Naive thymus-derived CD8-positive, alpha-beta T cell (primary cell): ENCODE measurements at places on chromosomes 12 and 14.

- no peak for DNase-seq
Measured at GRCh38 chr12:68970951-68971350, 38.0 kb upstream of the CPM start.

DNA sequence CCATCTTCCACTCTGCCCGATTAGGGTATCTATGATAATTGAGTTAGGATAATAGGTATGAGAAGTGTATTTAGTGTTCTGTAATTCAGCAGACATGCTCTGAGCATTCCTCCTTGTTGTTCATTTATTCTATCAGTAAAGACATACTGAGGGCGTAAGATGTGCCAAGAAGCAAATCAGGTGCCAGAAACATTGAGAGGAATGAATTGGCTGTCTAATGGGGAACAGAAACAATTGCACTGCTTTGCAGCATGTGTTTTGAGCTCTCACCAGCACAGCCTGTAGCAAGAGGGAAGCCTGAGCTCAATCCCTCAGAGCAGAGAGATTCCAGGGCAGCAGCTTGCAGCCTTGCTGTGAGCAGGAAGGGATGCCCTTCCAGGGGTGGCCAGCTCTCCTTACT is 589.3 kb downstream of the BCL11B start:
- DNase-seq: no peak

DNA sequence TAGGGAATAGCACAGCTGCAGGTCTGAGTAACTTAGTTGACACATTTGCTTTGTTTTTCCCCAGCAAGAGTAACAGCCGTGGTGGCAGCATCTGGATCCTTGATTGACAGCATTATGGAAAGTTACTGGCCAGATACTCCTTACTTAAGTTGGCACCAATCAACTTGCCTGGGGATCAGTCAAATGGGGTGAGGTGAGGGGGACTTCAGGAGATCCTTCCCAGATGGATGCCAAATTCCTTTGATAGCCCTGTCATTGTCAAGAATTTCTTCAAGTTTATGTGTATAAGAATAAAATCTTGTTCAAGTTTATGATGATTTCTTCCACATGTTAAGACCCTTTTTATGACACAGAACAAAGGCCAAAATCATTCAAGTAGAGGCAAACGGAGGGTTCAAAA is 618.4 kb downstream of the SLC6A15 start:
- no peak for DNase-seq

DNA sequence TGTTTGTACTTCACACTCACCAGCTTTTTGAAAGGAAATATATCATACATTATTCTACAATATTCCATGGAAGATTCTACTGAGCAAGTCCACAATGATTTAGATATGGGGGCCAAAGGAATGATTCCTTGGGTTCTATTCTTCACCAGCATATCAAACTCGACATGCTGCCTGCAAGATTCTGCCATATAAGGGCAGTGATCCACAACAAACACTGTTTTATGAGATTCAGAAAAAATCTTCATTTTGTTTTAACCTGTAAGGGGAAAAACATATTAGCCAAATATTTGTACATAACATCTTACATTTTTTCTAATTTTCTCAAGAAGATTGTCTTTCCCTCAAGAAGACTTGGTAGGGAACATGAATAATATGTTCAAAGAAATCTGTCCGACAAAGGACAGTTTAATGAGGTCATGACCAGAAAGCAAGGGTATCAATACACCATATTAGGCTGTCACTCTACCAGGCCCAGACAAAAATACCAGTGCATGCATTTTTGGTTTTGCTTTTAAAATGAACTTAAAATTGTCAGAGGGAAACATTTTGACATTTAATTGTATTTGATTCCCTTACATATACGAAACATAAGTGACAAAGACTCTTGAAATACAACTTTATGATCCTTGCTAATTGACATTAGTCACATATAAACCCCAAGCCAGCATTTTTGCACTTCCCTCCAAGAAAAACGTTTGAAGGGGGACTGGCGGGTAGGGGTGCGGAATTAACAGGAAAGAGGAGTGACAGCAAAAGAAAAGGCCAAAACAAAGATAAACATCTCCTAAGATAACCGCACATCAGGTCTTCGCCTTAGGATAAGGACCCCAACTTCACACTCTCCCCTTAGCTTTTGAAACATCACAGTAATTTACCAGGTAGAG is 980 bp downstream of the INTS13 start:
- DNase-seq: no peak

DNA sequence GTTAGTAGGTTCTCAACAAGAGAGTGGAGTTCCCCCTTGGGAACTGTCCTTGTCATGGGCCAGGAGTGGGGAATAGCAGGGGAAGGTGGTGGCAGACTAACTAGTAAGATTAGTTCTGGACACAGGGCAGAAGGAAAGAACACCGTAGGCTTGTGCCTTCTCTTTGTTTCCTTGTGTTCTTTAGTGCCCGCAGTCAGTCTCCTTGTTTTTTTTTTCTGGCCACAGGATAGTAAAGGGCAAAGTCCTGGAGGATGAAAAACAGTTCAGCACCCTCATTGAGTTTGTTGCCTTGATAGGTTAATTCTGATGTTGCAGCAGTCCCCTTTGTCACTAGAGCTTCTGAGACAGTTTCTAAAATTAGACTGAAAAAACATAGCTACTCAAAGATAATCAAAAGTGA is 8.4 kb downstream of the PEX5 start:
- no peak for DNase-seq

DNA sequence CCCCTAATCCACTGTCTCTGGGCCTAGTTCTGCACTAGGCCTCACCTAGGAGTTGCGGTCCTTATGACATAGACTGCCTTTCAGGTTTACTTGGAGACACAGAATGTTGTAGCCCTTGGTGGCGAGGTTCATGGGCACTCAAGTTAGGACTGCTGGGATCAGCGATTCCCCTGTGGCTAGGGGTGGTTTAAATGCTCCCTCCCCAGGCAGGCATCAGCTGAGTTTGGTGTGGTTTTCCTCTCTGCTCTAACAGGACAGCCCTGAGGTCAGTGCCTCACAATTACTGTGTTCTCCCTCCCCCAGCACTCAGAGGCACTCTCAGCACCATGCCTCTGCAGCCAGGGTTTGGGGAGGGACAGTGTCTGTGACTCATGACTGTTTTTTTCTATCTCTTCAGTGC is 22.2 kb upstream of the RDH16 start:
- no peak for DNase-seq

GRCh38 chr12:50828886-50829285 is 13.8 kb upstream of the TMPRSS12 start:
- no peak for DNase-seq

DNA sequence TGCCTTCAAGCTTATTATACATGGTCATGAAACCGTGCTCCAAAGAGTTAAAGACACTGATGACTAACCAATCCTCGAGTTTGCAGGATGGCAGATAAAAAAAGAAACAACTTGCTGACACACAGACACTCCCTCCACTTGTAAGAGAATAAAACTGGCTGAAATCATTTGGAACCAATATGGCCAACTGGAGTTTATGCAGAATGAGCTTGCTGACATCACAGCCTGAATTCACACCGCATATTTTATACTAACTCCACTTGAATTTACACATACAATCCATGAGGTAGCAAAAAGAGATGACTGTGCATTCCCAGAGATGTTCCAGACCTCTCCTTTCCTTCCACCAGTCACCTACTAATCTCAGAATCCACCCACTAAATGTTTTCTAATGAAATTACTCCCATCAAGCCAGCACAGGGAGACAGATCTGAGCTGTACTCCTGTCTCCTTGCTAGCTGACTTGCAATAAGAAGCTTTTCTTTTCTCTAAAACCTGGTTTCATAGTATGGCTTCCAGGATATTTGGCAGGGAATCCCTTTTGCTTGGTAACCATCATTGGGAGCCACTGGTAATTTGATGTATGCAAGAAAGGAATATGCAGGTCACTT is 15.8 kb upstream of the PTPRR start:
- DNase-seq: no peak

DNA sequence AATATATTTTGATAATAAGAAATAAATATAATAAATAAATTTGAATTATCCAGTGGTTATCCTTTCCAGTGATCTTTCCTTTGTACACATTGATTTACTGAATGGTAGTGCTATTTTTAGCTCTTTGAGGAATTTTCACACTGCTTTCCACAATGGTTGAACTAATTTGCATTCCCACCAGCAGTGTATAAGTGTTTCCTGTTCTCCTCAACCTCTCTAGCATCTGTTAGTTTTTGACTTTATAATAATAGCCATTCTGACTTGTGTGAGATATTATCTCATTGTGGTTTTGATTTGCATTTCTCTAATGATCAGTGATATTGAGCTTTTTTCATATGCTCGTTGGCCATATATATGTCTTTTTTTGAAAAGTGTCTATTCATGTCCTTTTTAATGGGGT is 333.7 kb downstream of the RAD51B start:
- no peak for DNase-seq

- DNase-seq: no peak
Measured at GRCh38 chr12:115057445-115057844, 373.5 kb upstream of the TBX3 start.
